ENCODE measurements at places on chromosomes 6 and 20.

DNA sequence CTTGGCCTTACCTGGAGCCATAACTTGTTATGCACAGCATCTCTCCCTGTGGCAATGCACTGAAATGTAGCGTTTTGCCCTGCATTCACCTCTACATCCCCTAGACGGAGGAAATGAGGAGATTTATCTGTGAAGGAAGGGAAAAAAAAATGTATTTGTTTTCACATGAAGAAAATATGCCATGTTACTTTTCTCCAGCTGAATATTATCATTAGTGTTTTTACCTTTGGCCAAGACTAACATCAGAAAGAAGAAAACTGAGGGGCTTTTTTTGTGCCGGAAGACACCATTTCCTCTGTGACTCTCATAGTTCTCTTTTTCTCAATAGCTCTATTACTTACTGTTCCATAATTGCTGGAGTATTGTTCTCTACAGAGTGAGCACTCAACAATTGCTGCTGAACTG, 280.4 kb downstream of the PTPRK start:
- DNase-seq: no peak

- no peak for DNase-seq
These were observed 126.1 kb upstream of the STXBP5 start for GRCh38 chr6:147078106-147078505.

DNA sequence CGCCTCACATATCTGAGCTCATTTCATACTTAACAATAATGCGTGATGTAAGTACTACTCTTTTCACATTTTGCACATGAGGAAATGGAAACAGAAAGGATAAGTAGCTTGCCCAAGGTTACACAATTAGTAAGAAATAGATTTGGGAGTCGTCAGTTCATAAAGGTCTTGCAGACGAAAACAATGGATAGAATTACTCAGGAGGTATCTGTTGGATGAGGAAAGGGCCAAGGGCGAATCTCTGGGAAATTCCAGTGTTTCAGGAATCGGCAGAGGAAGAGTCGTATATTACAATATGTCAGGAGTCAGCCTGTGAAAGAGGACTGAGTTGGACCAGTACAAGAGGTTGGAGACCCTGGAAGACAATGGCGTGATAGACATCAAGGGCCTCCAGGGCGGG, 12.8 kb upstream of the EDN1 start:
- no peak for DNase-seq

- no peak for DNase-seq
These were observed 79.1 kb downstream of the SNAP25 start for GRCh38 chr20:10297684-10298240.

GRCh38 chr6:43786664-43787329, 16.8 kb downstream of the VEGFA start:
- DNase-seq: no peak

- DNase-seq: no peak
These were observed 88.2 kb downstream of the NOL4L start for GRCh38 chr20:32496811-32497533.

GRCh38 chr6:85463621-85464259, 13.9 kb downstream of the NT5E start:
- DNase-seq: no peak

- DNase-seq: no peak
These were observed 8.2 kb downstream of the DIDO1 start for GRCh38 chr20:62918147-62918546.

DNA sequence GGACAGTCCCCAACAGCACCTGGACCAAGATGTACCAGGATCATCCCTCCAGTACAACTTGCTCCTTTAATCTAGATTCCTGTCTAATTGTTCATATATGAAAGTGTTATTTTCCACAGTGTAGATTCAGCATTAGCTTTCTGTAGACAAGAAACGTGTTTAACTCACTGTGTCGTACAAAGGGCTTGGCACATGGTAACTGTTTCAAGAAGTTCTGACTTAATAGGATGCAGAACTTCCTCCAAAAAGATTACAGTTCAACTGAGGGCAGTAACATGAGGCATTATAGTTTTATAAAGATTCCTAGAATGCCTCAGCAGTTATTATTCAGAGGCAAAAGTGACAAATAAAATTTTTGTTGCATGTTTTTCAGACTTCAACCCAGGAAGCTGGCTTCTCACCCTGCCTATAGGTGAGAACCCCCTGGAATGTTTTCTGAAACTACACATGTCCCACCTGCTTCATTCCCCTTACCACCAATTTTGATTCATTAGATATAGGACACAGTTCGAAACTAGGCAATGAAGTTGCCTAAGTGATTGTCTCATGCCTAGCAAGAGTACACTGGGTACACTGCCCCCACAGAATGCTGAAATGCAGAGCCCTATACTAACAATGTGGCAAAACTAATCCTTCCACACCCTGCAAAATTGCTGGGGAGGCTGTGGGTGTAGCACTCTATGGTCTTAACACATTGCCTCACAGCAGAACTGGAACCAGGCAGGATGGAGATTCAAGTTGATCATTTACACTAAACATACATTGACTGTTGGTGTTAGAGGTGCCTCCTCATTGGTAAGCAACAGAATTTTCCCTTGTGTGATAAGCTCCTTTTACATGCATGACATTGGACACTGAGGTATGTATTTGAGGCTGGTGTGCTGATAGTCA, 22.6 kb upstream of the SH3BGRL2 start:
- DNase-seq: no peak

GRCh38 chr6:137707590-137708360, 159.3 kb upstream of the TNFAIP3 start:
- DNase-seq: peak; percentile 67

DNA sequence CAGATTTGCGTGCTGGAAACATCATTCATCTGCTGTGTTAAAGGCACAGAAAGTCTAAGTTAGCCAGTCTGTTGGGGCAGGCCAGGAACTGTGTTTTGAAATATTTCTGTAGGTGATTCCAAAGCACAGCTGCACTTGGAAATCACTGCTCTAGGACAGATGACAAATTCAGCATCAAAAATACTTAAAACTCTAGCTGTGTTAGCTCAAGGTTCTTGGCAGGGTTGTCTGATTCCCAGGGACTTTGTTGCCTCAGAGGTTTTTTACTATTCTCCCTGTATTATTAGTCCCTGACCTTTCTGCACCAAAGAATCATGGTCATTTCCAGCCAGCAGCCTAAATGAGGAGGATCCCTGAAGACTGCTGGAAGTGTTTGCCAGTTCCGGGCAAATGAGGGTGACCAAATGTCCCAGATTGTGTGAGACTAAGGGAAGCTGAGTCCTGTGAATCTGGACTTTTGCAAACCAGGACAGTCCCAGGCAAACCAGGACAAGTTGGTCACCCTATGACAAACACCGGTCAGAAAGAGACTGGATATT, 84.3 kb upstream of the TMEM30A start:
- DNase-seq: no peak

DNA sequence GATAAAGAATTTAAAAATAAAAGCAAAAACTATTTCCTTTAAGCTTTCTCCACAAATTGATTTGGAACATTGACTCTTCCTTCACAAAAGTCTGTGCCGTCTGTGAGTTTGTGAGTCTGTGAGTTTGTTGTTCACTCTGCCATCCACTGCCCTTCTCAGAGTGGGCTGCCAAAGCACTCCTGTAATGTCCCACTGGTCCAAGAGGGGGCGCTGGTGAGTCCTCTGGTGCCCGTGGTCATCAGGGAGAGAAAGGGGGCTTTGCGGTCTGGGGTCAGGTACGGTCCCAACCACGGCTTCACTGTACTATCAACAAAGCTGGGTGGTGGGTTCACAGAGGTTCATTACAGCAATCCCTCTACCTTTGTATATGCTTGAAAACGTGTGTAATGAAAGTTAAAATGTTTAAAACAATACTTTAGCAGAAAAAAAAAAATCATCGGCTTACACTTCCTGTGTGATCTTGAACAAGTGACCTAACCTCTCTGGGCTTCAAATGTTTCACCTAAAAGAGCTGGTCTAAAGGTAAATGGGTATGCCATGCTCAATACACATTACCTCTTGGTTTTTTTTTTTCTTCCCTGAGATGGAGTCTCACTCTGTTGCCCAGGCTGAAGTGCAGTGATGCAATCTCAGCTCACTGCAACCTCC, 5.6 kb upstream of the ANKRD60 start:
- peak; percentile 84 for DNase-seq

- DNase-seq: no peak
These were observed 350.3 kb upstream of the KCNQ5 start for GRCh38 chr6:72271531-72271930.

GRCh38 chr6:96381246-96381645, 140.4 kb upstream of the UFL1 start:
- DNase-seq: no peak

- DNase-seq: no peak
These were observed 109.0 kb downstream of the UNC5CL start for GRCh38 chr6:40930045-40930444.

DNA sequence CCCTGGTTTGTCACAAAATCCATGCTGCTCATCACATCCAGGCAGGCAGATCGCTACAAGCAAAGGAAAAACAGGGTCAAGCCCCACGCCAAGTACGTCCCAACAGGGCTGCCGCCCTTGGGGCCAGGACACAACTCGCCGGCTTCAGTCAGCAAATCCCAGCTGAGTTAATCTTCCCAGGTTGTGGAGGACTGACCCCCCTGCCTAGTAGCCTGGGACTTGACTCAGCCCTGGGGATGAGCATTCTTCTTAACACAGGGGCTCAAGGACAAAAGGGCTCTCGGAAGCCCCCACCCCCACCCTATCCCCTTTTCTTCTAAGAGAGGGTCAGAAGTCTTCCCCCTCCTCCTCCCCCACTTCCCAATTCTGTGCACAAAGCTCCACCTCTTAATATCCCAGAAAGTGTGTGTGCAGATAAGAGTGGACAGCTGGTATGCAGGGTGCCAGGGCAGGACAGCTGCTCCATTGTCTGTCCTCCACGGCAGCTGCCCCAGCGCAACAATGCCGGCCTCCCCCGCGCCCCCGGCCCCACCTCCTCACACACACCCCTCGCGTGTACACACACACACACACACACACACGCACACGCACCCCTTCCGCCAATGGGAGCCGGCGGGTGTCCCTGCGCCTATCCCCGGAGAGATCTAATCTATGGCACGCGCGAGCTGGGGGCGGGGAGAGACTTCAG, 4.5 kb downstream of the DLL1 start:
- DNase-seq: no peak

- no peak for DNase-seq
These were observed 188.2 kb downstream of the ADGRG6 start for GRCh38 chr6:142489722-142490610.

GRCh38 chr20:38008233-38008944, 24.9 kb downstream of the TTI1 start:
- DNase-seq: no peak
